ENCODE measurements at places on chromosomes 5 and 9. TPM values are rescaled to one million over a fixed set of nuclear protein-coding genes. Genes with fewer than 3 reads are reported as not detected.

Gene ISL1
- not detected for total RNA-seq

Gene ARID3C
- not detected for total RNA-seq

Gene RANBP17
- total RNA-seq = 0.96 TPM

Gene AGXT2
- not detected for total RNA-seq

Gene EQTN
- total RNA-seq = not detected

Gene DNAI1
- total RNA-seq = not detected

Gene THG1L
- 0.32 TPM for total RNA-seq

Gene PRELID2
- total RNA-seq = 23.5 TPM

Gene RNF183
- total RNA-seq = not detected

Gene STK32A
- 6.2 TPM for total RNA-seq

Gene PCDHGB5
- total RNA-seq = 19.6 TPM

Gene HEMGN
- total RNA-seq = not detected

Gene MELK
- total RNA-seq = not detected

Gene WNT8A
- not detected for total RNA-seq

Gene HEXB
- total RNA-seq = 124 TPM

Gene NSG2
- total RNA-seq = not detected

Gene ADRA1B
- 20.6 TPM for total RNA-seq

Gene CA9
- 3.9 TPM for total RNA-seq

Gene F2RL2
- total RNA-seq = not detected

Gene LRRC70
- total RNA-seq = 11.8 TPM

Gene SIT1
- total RNA-seq = not detected

Gene WDR70
- total RNA-seq = 8.7 TPM

Gene PDE6A
- not detected for total RNA-seq

Gene SPINK4
- not detected for total RNA-seq

Gene OR1J2
- not detected for total RNA-seq

Gene GRAMD2B
- total RNA-seq = 55.6 TPM

All from ascending aorta (tissue), 2 donors.